ENCODE measurements at places on chromosomes 13 and 19. TPM values are rescaled to one million over a fixed set of nuclear protein-coding genes. Genes with fewer than 3 reads are reported as not detected.
A peak's percentile ranks its signal among the peaks of the same experiment; 100 is the strongest.

DNA sequence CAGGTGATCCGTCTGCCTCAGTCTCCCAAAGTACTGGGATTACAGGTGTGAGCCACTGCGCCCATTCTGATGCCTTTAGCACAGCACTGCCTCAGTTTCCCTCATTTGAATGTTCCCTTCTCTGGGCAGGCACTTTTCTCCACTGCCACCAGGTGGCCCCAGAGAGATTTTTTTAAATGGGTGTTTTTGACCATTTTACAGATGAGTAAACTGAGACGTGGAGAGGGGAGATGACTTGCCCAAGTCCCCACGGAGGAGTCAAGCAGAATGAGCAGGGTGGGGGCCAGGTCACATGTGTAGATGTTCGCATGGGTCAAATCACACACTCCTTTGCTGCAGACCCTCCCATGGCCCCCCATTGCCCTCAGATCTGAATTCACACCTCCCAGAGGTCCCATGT, 3.2 kb upstream of the PDE4C start:
- peaks cover 32% of the 10 kb centered on the region for H3K4me1 ChIP-seq
- H3K4me3 ChIP-seq, result no peak overlapping the region
- no peaks in the 10 kb centered on the region for H3K36me3 ChIP-seq
- peaks cover 2% of the 10 kb centered on the region for H3K27me3 ChIP-seq
- DNase-seq, result no peak
- H3K27ac ChIP-seq, result no peak overlapping the region

- H3K27ac ChIP-seq, result no peak within 1 kb of the TSS
- H3K36me3 ChIP-seq, result no peaks in the 10 kb centered on the region
- H3K27me3 ChIP-seq, result peaks cover 4% of the 10 kb centered on the region
- no peak within 1 kb of the TSS for H3K4me3 ChIP-seq
These were observed at the start of gene GTF2F2 for GRCh38 chr13:45119991-45120864. TSS of gene GTF2F2 (plus strand) at chr13:45120510. CDS start at chr13:45120656, 146 bp downstream.

- no peak overlapping the region for H3K27ac ChIP-seq
- H3K4me1 ChIP-seq, result peaks cover 14% of the 10 kb centered on the region
- H3K4me3 ChIP-seq, result peak overlapping the region; percentile 76
- H3K36me3 ChIP-seq, result peaks cover 14% of the 10 kb centered on the region
These were observed 7.0 kb downstream of the RCN3 start for GRCh38 chr19:49534632-49535385.

GRCh38 chr13:29483211-29483610, 112.3 kb downstream of the SLC7A1 start:
- H3K27me3 ChIP-seq, result peaks cover 48% of the 10 kb centered on the region
- H3K4me3 ChIP-seq, result no peak overlapping the region

The PIBF1 gene
- 22.6 TPM for total RNA-seq

DNA sequence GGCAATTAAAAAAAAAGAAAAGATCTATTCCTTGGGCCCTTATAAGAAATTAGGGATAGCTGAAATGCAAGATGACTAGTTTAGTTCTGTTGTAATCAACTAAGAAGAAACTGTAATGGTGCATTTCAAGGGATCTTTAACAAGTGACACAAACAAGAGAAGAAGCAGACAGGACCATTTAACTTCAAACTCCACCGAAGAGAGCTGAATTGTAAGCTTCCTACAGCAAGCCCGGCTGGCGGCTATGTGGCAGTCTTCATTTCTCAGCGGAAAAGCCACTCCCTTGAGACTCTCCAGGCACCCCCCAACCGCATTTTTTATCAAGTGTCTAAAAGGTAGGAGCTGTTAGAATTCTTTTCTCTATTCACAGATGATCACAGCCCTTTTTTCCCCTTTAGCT, 305.2 kb upstream of the ZNF507 start:
- peaks cover 3% of the 10 kb centered on the region for H3K4me1 ChIP-seq
- peaks cover 4% of the 10 kb centered on the region for H3K27me3 ChIP-seq
- no peak overlapping the region for H3K4me3 ChIP-seq
- H3K36me3 ChIP-seq, result no peaks in the 10 kb centered on the region

The CAMSAP3 gene
- total RNA-seq, result 0.57 TPM

- H3K27me3 ChIP-seq, result no peaks in the 10 kb centered on the region
- no peaks in the 10 kb centered on the region for H3K4me1 ChIP-seq
- DNase-seq, result no peak
- no peak overlapping the region for H3K4me3 ChIP-seq
- H3K27ac ChIP-seq, result no peak overlapping the region
- H3K36me3 ChIP-seq, result no peaks in the 10 kb centered on the region
These were observed 1730.2 kb downstream of the OLFM4 start for GRCh38 chr13:54758795-54759194.

GRCh38 chr13:31069808-31070534, 91.7 kb downstream of the HSPH1 start:
- H3K4me3 ChIP-seq, result no peak overlapping the region
- H3K36me3 ChIP-seq, result no peaks in the 10 kb centered on the region
- DNase-seq, result no peak
- H3K27me3 ChIP-seq, result peaks cover 7% of the 10 kb centered on the region

DNA sequence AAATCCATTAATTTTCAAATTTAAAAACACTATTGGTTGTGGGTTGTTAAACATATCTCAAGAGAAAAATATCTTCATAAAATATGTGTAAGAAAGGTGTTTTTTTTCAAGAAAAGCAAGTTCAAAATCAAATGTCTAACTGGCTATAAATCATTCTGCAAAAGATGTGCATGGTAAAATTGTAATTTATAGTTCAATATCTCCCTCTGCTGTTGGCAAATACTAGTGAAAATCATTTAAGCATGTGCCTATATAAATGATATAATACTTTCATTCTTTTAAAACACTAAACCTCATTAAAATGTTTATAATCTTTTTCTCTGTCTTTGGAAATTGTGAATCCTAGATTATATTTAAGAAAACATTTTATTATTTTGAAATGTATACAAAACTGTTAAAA, 17.2 kb upstream of the SLITRK6 start:
- H3K36me3 ChIP-seq, result no peaks in the 10 kb centered on the region
- H3K4me1 ChIP-seq, result no peaks in the 10 kb centered on the region
- no peak overlapping the region for H3K4me3 ChIP-seq
- H3K27ac ChIP-seq, result no peak overlapping the region

GRCh38 chr13:113928685-113929627, 44.9 kb downstream of the C13orf46 start:
- H3K36me3 ChIP-seq, result no peaks in the 10 kb centered on the region
- no peak overlapping the region for H3K4me3 ChIP-seq
- no peak overlapping the region for H3K27ac ChIP-seq
- peak; percentile 80 for DNase-seq
- no peaks in the 10 kb centered on the region for H3K27me3 ChIP-seq

DNA sequence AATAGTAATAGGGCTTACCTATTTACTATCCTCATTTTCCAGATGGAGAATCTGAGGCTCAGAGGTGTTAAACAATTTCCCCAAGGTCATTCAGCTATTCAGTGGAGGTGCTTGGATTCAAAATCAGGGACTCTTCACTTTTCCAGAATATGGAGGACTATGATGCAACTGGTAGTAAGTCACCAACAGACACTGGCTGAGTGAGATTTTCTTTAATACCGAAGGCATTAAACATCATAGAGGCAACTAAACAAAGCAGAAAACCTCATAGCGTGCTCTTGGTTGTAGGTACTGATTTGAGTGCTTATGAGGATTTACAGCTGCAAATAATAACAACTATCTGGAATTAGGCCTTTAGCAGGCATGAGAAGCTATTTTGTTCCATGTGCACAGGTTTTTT, 134.4 kb downstream of the DLEU7 start:
- no peak overlapping the region for H3K27ac ChIP-seq
- no peak for DNase-seq
- peaks cover 8% of the 10 kb centered on the region for H3K4me1 ChIP-seq

DNA sequence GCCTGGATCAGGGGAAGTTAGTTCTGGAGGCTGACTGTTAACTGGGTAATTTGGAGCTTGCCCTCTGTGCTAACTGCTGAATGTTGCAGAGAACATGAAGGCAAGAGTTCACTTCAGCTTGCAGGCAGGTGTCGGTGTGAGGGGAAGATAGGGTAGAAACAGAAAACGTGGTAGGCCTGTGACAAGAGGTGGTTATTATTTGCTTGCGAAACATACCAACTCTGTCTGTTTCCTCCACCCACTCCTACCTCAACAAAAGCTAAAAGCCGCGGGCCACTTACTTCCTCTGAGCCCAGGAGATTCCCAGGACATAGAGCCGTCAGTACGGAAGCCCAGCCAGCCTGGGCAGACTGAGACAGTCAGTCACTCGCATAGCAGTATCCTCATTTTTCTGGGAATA, 119.2 kb upstream of the ABCC4 start:
- no peak overlapping the region for H3K4me3 ChIP-seq
- H3K4me1 ChIP-seq, result no peaks in the 10 kb centered on the region
- peak; percentile 27 for DNase-seq
- H3K27me3 ChIP-seq, result peaks cover 30% of the 10 kb centered on the region
- H3K36me3 ChIP-seq, result no peaks in the 10 kb centered on the region

The FAM98C gene
- total RNA-seq, result 19.4 TPM

The ZNF540 gene
- total RNA-seq, result 1.9 TPM

GRCh38 chr19:44818466-44819031, 9.6 kb downstream of the BCAM start:
- DNase-seq, result no peak
- no peak overlapping the region for H3K27ac ChIP-seq
- H3K4me3 ChIP-seq, result no peak overlapping the region
- peaks cover 5% of the 10 kb centered on the region for H3K36me3 ChIP-seq
- peaks cover 15% of the 10 kb centered on the region for H3K27me3 ChIP-seq
- no peaks in the 10 kb centered on the region for H3K4me1 ChIP-seq

DNA sequence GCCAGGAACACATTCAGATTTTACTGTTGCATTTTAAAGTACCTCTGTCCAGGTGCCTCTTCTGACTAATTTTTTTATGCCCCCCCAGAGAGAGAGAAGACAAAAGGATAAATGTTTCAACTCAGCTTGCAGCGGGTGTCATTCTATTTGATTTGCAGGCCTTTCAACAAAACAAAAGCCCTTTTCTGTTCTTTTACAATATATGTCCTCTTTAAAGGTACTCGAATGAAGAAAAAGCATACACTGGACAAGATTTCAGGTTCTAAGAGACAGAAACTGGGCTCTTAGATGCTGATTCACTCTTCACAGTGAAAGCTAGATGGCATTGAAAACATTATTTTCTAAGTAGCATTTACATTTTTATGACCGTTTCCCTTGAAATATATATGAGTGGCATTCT, 2.9 kb upstream of the FRY start:
- H3K4me1 ChIP-seq, result peaks cover 13% of the 10 kb centered on the region
- H3K27ac ChIP-seq, result no peak overlapping the region
- peaks cover 48% of the 10 kb centered on the region for H3K27me3 ChIP-seq
- H3K36me3 ChIP-seq, result no peaks in the 10 kb centered on the region
- DNase-seq, result no peak
- H3K4me3 ChIP-seq, result no peak overlapping the region

The IL11 gene
- total RNA-seq, result 1.0 TPM

The PRODH2 gene
- not detected for total RNA-seq

All from osteocyte (in vitro differentiated cells).